ENCODE measurements at places on chromosomes 16 and 17.

DNA sequence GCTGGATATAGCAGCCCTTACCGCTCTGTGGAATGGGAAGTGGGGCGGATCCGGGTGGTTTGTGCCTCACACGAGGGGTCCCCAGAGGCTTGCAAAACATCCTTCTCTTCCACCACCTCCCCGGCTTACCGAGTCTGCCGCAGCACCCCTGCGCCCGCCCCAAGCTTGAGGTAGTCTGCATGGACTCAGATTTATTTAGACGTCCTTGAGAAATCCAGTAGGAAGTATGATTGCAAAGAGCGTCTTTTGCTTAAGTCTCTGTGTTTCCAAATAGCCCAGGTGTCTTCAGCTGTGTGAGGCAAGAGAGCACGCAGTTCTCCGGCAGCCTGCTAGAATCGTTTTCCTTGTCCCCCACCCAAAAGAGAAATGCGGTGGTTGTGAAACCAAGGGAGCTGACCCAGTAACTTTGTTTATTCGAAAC, 2.4 kb downstream of the KIAA0513 start:
- DNase-seq, result no peak

DNA sequence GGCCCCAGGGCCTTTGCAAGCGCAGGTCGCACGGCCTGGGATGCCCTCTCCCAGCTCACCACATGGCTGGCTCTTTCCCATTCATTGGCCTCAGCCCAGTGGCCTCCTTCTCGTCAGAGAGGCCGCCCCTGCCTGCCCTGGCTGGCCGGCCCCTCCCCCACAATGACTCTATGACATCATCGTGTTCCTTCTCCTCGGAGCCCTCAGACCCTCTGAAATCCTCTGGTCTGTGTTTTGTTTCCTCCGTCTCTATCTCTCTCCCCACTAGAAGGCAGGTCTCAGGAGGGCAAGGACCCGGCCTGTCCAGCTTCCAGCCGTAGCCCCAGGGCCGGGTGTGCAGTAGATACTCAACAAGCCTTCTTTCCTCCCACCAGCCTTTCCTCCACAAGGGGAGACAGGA, 164.8 kb upstream of the FOXF1 start:
- DNase-seq, result no peak

- no peak for DNase-seq
Observed at GRCh38 chr16:51638339-51639135, 487.5 kb upstream of the SALL1 start.

DNA sequence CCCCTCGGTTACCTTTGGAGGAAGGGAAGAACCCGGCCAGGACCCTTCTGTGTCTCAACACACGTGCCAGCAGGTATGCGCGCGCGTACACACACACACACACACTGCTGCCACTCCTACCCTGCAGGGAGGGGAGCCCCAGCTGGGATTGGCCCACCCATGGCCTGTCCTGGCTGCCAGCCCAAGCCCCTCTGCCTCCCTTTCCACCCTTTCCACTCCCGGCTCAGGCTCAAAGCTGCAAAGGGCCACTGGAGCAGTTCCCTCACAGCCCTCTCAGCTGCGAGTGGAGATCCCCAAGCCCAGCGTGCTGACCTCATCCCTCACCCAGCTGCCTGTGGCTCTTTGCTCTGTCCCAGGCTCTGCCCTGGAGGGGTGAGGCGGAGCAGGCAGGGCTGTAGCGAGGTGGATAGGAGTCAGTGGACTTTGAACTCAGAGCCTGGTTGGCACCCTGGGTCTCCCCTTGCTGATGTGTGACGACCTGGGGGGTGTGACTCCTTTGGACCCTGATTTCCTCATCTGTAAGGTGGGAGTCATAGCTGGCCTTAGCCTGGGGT, 14.5 kb downstream of the KIF19 start:
- no peak for DNase-seq

GRCh38 chr16:27273670-27274423, 5.3 kb upstream of the NSMCE1 start:
- no peak for DNase-seq

- no peak for DNase-seq
Observed at GRCh38 chr16:84692451-84693214, 7.2 kb upstream of the USP10 start.

GRCh38 chr16:85027958-85028684, 526 bp downstream of the KIAA0513 start:
- DNase-seq, result peak; percentile 68

DNA sequence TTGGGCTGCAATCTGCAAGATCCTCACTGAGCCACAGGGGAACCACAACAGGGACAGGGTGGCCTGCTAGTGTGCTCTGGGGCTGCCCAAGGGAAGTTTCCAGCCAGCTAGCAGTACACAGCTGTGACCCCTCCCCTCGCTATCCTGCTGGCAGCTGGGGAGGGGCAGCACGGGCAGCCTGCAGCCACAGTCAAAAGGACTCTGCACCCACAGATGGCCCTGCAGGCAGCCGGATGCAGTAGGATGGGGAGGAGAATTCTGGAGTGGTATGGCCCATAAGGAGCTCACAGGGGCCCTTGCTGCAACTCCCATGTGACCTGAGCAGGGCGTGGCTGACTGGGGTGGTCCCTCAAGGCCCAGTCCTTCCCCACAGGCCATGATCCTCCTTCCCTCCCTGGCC, 74.3 kb downstream of the PLD6 start:
- DNase-seq, result no peak

DNA sequence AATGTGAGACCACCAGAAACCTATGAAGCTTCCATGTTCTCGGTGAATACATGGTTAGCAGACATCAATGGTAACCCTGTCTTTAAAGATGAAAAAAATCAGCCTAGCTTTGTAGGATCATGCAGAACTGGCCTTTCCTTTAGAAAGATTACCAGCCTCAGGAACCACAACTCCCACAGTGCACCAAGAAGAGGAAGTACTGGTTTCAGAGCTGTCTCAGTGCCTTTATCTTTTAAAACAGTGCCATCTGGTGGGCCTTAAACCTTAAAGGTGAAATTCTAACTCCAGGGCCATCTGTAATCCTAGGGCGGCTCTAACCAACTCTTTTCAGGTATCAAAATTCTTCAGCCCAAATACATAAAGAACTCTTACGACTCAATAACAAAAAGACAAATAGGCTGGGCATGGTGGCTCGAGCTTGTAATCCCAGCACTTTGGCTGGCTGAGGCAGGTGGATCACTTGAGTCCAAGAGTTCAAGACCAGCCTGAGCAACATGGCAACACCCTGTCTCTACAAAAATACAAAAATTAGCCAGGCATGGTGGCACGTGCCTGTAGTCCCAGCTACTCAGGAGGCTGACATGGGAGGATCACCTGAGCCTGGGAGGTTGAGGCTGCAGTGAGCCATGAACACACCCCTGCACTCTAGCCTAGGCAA, 5.4 kb downstream of the ATPAF2 start:
- DNase-seq, result peak; percentile 77

DNA sequence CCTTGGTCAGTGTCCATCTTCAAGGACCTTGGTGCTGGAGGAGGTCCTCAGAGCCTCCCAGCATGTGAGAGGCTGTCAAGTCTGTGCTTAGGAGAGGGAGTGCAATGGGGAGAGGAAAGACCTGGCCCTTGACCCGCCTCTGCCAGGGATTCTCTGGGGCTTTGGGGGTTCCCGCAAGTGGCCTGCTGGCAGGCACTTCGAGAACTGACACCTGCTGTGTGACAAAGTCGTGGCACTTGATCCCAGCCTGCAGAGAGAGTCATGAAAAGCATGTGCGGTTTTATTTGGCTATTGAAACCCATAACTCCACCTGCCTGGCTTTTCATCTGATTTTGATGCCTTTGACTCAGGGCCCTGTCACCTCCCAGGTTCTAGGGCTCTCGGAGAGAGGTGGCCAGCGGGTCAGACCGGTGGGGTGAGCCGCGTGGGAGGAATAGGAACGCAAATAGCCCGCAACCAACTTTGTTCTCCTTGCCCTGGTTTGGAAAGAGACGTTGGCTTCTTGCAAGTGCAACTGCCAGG, 42.8 kb upstream of the GSE1 start:
- DNase-seq, result no peak

DNA sequence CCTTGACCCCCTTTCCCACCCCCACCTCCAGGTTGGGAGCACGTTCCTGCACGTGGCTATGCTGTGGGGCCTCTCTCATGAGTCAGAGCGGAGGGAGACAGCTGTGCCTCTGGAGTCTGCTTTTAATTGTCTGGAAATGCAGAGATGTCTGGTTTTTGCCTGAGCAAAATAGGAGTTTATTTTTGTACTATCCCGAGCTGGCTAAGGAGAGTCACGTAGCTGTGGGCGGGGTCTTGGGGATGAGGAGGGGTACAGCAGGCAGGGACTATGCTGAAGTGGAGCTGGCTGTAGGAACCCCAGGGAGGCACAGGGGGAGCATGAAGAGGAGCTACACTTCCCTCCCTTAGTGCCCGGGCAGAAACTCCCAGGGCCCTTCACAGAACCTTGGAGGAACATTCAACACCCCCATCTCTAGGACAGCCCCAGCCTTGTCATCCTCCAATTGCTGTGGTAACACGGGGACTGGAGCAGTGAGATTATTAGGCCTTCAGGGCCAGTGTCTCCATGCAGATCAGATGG, 44.7 kb upstream of the LGALS9 start:
- no peak for DNase-seq

DNA sequence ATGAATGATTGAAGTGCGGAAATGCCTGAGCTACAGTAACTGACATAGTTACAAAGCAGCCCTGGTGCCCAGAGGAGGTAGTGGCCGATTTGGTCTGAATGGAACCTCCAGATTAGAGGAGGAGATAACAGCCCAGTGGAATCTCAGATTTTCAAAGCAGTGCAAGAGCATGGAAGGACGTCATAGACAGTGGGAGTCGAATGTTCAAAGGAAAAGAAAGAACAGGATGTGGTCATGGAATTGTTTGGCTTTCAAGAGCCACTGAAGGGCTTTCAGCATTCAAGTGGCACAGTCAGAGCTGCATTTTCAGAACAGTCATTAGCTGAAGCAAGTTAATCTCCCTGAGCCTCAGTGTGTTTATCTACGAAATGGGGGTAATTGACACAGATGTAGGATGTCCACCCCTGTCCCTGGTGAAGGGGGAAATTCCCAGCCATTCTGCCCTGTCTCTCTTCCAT, 104.6 kb upstream of the CACNG3 start:
- DNase-seq, result peak; percentile 28

- no peak for DNase-seq
Observed at GRCh38 chr16:21656795-21657768, 4.7 kb upstream of the IGSF6 start.

DNA sequence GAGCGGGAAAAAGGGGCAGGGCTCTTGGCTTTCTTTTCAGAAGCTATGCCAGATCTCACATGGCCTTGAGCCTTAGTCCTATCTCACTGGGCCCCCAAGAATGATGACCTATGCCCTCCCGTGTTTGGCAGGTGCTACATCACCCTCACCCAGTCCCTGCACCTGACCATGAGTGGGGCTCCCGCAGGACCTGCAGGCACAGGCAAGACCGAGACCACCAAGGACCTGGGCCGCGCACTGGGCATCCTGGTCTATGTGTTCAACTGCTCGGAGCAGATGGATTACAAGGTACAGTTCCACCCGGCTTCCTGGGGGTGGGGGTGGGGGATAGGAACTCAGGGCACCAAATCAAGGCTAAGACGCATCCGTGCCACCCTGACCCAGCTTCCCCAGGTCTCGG, 120.9 kb downstream of the DNAH9 start:
- DNase-seq, result no peak

DNA sequence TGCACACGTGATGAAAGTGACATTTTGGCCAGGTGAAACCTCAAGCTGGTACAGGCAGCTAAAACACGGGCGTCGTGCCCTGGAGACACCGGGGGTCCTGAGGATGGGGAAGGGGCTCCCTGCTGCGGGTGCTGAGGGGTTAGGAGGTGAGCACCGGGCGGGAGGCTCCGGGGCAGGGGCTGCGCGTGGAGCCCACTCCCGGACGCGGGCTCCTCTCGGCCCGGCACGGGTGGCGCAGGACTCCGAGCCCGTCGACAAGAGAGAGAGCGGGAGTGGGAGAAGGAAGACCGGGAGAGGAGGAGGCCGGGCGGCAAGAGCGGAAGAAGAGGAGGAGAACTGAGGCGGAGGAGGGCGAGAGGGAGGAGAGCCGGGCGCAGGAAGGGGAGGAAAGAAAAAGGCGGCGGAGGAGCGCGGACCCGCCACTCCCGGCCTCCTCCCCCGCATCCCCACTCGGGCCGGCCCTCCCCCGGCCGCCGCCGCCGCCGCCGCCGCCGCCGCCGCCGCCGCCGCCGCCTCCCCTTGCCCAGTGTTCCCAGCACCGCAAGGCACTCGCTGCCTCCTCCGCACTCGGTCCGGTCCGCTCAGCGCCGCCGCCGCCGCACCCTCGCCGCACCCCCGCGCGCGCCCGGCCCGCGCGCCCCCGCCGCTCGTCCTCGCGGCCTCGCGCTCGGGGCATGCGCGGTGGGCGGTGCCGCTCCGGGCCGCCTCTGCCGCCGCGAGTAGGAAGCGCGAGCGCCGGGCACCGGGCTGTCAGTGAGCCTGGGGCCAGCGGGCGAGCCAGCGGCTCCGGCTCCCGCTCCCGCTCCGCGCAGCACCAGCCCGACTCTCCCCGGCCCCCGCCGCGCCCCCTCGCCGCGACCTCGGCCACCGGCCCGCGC, at the start of gene PRKCA:
PRKCA (plus strand) TSS at position 750 of the 878 bp plus-strand sequence.
- peak; percentile 57 for DNase-seq

DNA sequence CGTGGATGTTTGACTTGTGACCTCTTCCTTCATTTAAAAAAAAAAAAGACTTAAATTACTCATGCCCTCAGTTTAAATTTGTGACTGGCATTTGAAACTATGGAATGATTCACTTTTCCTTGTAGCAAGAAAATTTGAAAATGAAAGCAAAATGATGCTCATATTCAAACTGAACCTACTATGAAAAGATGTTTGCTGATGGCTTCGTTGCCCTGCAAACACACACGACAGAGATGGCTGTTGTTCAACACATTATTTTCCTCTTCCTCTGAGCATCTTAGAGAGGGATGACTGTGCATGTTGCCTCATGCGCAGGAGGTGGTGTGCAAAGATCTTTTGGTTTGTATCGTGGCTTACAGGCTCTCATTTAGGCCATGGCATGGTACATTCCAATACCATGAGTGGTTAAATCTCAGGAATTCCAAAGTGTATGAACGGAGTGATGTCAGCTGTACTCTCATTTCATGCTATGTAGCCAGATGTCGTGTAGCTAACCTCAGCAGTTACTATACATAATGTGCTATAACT, 164.5 kb downstream of the PRKCA start:
- DNase-seq, result no peak

DNA sequence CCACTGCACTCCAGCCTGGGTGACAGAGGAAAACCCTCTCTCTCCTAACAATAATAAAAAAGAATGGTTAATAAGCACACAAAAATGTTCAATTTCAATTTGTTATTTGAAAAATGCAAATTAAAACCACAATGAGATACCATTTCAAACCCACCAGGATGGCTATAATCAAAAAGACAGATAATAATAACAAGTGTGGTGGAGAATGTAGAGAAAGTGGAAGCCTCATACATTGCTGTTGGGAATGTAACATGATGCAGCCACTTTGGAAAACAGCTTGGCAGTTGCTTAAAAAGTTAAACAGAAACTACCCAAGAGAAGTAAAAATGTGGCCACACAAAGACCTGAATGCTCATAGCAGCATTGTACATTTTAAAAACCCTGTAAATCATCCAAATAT, 51.8 kb upstream of the MAP3K14 start:
- DNase-seq, result no peak

GRCh38 chr17:45584092-45585036, 93.8 kb upstream of the PLEKHM1 start:
- peak; percentile 84 for DNase-seq

DNA sequence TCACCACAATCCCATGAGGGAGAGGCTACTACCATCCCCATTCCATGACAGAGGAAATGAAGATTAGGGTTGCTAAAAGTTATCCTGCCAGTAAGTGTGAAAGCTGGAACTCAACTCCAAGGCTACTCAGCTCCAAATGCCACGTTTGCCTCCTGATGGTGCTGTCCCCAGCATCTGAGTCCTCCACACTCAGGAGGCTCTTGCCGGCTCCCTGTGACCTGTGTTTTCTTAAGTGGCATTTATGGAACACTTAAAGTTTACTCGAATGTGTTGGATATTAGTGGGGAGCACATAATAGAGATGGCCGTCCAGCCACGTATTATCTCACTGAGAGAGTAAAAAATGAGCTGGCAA, 267.9 kb downstream of the CBLN1 start:
- DNase-seq, result no peak
